ENCODE measurements at places on chromosomes 16 and 17.

GRCh38 chr16:84194470-84195200, 3.7 kb downstream of the ADAD2 start:
- peaks cover 18% of the 10 kb centered on the region for H3K4me1 ChIP-seq
- peaks cover 10% of the 10 kb centered on the region for H3K27me3 ChIP-seq
- peak overlapping the region; percentile 54 for H3K4me3 ChIP-seq
- H3K36me3 ChIP-seq: no peaks in the 10 kb centered on the region
- peak; percentile 54 for DNase-seq

GRCh38 chr17:62090021-62090824, 25.1 kb upstream of the MED13 start:
- DNase-seq: no peak
- H3K4me3 ChIP-seq: no peak overlapping the region
- no peaks in the 10 kb centered on the region for H3K36me3 ChIP-seq
- H3K27ac ChIP-seq: no peak overlapping the region

- peaks cover 46% of the 10 kb centered on the region for H3K4me1 ChIP-seq
- peak overlapping the region; percentile 26 for H3K4me3 ChIP-seq
- no peaks in the 10 kb centered on the region for H3K27me3 ChIP-seq
- H3K36me3 ChIP-seq: peaks cover 59% of the 10 kb centered on the region
- DNase-seq: peak; percentile 48
- peak overlapping the region; percentile 90 for H3K27ac ChIP-seq
Observed at GRCh38 chr17:77491921-77492445, 351.2 kb downstream of the SEC14L1 start.

GRCh38 chr17:49473900-49474751, 21.0 kb upstream of the NGFR start:
- no peak overlapping the region for H3K4me3 ChIP-seq
- H3K27me3 ChIP-seq: peaks cover 73% of the 10 kb centered on the region
- no peak overlapping the region for H3K27ac ChIP-seq
- DNase-seq: no peak

DNA sequence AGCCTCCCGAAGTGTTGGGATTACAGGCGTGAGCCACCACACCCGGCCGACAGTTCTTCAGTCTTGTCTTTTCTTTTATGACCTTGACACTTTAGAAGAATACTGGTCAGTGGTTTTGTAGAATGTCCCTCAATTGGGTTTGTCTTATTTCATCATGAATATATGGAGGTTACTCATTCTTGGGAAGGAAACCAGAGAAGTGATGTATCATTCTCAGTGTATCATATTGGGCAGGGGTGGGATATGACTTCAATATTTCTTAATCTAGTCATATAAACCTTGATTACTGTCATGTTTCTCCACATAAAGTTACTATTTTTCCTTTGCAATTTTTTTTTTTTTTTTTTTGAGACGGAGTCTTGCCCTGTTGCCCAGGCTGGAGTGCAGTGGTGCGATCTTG, 36.9 kb downstream of the SNTB2 start:
- DNase-seq: no peak
- H3K27me3 ChIP-seq: no peaks in the 10 kb centered on the region
- no peak overlapping the region for H3K4me3 ChIP-seq
- no peak overlapping the region for H3K27ac ChIP-seq
- H3K4me1 ChIP-seq: no peaks in the 10 kb centered on the region
- H3K36me3 ChIP-seq: no peaks in the 10 kb centered on the region

DNA sequence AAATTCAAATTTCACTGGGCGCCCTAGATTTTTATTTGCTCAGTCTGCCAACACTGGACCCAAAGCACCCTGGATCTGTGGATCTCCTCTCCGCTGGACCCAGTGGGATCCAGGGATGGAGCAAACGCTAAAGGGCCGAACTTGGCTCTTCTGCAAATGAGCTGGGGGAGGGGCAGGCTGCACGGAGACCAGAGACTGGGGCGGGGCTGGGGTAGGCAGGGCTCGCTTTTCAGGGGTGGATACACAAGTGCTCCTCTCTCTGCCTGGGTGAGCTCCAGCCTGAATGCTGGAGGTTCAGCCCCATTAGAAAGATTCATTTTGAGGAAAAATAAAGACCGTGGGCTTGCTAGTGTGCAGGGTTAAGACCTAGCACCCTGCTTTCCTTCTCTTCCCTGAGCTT, 8.9 kb downstream of the CBX4 start:
- H3K27ac ChIP-seq: no peak overlapping the region
- H3K4me1 ChIP-seq: peaks cover 17% of the 10 kb centered on the region
- H3K4me3 ChIP-seq: no peak overlapping the region
- H3K36me3 ChIP-seq: peaks cover 16% of the 10 kb centered on the region

GRCh38 chr16:525520-526180, 1.9 kb upstream of the CAPN15 start:
- H3K4me1 ChIP-seq: peaks cover 34% of the 10 kb centered on the region
- H3K4me3 ChIP-seq: peak overlapping the region; percentile 94
- DNase-seq: peak; percentile 53
- H3K36me3 ChIP-seq: peaks cover 17% of the 10 kb centered on the region
- no peaks in the 10 kb centered on the region for H3K27me3 ChIP-seq

GRCh38 chr16:180101-180675, at the start of gene HBQ1:
TSS of gene HBQ1 (plus strand) at chr16:180459. CDS start at chr16:180487, 28 bp downstream.
- H3K36me3 ChIP-seq: peaks cover 7% of the 10 kb centered on the region
- no peak within 1 kb of the TSS for H3K27ac ChIP-seq
- peaks cover 26% of the 10 kb centered on the region for H3K4me1 ChIP-seq
- peaks cover 20% of the 10 kb centered on the region for H3K27me3 ChIP-seq
- peak within 1 kb of the TSS; percentile 44 for H3K4me3 ChIP-seq

GRCh38 chr16:72992142-72992601, 55.8 kb downstream of the ZFHX3 start:
- peaks cover 13% of the 10 kb centered on the region for H3K4me1 ChIP-seq
- DNase-seq: no peak
- H3K27ac ChIP-seq: no peak overlapping the region
- no peaks in the 10 kb centered on the region for H3K36me3 ChIP-seq
- no peaks in the 10 kb centered on the region for H3K27me3 ChIP-seq
- H3K4me3 ChIP-seq: no peak overlapping the region
